ENCODE measurements at places on chromosomes 12 and 14.

DNA sequence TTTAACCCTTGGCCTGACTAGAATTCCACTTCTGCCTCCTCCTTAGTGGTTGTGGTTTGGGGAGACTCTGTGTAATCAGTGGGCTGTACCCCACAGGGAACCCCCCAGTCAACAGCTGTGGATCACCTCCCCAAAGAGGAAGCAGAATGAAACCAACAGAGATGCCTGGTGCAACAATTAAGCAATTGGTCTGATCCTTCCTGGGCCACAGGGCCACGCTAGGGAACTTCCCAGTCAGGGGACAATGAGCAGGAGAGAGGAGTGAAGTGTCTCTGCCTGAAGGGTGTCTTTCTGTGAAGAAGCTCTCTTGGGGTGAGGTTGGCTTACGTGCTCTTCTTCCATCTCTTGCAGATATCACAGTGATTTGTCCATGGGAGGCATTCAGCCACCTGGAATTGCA lies 8.2 kb downstream of the PDE6H start:
- DNase-seq, result no peak

DNA sequence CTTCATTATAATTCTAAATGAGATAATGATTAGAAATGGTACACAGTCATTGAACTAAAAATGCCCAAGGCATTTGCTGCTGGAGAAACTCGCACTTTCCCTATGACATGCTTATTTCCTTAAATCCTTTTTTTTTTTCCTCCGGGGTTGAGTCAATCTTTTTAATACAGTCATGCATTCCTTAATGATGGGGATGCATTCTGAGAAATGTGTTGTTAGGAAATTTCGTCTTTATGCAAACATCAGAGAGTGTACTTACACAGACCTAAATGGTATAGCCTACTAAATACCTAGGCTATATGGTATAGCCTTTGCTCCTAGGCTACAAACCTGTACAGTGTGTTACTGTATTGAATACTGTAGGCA lies 29.8 kb upstream of the DACT1 start:
- DNase-seq, result no peak

- no peak for DNase-seq
Observed at GRCh38 chr12:26730481-26731350, 102.3 kb downstream of the ITPR2 start.

DNA sequence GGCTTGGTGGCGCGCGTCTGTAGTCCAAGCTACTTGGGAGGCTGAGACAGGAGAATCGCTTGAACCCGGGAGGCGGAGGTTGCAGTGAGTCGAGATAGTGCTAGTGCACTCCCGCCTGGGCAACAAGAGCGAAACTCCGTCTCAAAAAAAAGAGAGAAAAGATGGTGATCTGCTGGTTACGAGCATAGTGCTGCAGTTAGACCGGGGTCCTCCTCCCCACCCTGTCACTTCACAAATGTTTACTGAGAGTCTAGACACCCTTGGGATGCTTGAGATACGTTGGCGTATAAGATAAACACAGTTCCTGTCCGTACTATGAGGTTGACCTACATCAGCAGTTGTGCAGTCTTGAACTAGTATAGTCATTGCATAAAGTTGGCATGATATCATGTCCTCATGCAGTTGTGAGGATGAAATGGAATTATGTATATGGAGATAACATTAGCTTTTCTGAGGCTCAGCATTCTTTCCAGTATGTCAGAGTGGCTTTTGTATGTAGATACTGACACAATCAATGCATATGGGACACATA lies 787 bp downstream of the ACAD10 start:
- no peak for DNase-seq

- no peak for DNase-seq
Observed at GRCh38 chr14:90276646-90277367, 20.5 kb downstream of the PSMC1 start.

DNA sequence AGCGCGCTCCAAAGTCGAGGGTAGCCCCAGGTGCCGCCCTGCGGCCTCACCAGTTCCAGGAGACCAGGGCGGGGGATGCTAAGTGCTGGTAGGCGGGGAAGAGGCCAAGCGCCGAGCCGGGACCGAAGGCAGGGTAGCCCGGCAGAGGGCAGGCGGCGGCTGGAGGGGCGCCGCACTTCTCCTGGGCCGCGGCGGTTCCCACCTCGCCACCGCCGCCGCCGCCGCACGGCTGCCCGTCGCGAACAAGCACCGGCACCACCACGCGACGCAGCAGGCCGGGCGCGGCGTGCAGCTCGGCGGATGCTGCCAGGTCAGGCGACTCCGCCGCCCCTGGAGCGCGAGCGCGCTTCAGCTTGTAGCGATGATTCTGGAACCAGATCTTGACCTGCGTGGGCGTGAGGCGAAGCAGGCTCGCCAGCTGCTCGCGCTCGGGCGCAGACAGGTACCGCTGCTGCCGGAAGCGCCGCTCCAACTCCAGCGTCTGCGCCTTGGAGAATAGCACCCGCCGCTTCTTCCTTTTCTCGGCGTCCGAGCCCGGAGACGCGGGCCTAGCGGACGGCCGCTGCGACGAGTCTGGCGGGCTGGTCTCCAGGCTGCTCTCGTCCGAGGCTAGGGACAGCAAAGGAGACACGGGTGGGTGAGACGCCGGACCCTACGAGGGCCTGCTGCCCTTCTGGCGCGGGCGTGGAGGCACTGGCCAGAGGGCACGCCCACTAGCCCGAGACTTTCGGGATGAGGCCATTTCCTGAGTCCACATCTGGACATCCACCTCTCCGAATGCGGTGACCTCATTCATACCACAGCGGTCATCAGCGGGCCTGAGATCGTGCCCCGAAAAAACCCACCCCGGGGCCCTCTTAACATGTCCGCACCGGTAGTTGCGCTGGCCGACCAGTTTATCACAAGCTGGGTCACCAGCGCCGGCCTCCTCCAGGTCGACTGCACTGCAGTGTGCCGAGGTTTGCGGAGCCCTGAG lies 1.3 kb downstream of the NKX2-8 start:
- DNase-seq, result no peak

DNA sequence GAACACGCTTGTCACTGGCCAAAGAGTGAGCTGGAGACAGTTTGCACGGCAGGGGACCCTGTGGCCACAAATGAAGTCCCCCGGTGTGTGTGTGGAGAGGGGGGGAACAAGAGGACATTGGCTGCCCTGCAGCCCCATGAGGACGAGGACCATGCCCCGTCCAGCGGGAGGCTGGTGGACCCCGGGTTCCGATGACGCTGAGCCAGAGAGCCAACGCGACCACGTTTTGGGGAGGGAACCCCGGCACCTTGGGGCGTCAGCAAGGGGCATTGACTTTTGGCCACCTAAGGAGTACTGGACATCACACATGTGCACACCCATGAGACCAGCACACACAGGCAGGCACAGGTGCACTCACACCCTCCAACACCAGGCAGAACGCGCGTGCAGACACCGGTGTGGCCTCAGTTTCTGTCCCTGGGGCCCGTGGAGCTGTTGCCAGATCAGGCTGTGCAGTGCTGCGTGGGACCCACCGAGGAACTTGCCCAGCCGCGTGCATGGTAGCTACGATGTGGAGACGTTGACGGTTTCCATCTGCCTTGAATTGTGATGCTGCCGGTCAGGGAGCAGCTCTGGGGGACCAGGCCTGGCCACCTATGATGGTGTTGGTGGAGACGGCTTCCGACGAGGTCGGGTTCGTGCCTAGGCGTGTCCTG lies 26.5 kb downstream of the NOC4L start:
- no peak for DNase-seq
